Fibroblast of skin of scalp (primary cell): ENCODE measurements at places on chromosomes 6 and 20.

- DNase-seq, result peak; percentile 96
Measured at GRCh38 chr20:51631011-51631950, 88.8 kb upstream of the NFATC2 start.

- no peak for DNase-seq
Measured at GRCh38 chr20:35742741-35743523, 872 bp upstream of the RBM39 start.

- DNase-seq, result no peak
Measured at GRCh38 chr6:43622541-43622940, 6.5 kb downstream of the GTPBP2 start.

DNA sequence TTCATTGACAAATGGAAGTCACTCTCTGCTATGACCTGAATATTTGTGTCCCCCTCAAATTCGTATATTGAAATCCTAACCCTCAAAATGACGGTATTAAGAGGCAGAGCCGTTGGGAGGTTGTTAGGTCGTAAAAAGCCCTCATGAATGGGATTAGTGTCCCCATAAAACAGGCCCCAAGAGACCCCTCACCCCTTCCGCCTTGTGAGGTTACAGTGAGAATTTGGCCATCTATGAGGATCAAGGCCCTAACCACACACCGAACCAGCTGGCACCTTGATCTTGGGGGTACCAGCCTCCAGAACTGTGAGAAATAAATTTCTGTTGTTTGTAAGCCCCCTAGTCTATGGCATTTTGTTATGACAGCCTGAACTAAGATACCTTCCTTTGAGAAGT lies 52.5 kb upstream of the SLC22A16 start:
- DNase-seq, result no peak

- DNase-seq, result no peak
Measured at GRCh38 chr6:90719321-90720195, 132.7 kb upstream of the MAP3K7 start.

- no peak for DNase-seq
Measured at GRCh38 chr20:52321396-52321795, 129.8 kb upstream of the ZFP64 start.

DNA sequence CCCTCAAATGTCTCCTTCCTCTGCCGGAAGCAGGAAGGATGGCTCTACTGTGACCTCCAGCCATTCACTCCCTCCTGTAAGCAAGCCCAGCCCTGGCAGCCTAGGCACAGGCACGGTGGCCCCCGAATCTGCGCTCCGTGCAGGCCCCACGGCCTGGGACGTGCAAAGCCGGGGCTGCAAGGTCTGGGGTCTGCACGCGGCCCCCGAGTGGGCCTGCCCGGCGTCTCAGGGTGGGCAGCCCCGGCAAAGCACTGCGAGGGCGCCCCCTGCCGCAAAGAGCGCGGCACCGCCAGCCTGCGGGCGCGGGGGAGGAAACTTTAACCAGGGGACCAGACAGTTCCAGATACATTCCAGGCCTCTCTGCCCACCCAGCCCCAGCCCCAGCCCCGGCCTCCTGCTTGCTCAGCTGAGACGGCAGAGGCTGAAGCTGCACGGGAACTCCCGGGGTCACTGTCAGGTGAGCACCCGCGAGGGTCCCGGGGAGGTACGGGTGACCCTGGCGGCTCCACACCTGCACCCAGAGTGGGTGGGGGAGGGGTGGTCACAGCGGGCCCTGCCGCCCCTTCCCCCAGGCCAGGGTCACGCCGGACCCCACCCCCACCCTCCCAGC lies 98.8 kb downstream of the ASXL1 start:
- peak; percentile 51 for DNase-seq
